ENCODE measurements at places on chromosomes 11 and 22.

DNA sequence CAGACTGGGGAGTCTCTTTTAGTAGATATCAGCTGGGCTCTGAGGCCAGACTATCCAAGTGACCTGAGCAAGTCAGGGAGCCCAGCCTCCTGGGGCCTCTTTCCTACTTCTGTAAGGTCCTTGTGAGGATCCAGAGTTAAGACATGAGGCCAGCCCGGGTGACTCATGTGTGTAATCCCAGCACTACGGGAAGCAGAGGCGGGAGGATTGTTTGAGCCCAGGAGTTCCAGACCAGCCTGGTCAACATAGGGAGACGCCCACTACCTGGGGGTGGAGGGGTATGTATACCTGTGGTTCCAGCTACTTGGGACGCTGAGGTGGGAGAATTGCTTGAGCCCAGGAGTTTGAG lies 36.9 kb upstream of the POLA2 start:
- DNase-seq = no peak

DNA sequence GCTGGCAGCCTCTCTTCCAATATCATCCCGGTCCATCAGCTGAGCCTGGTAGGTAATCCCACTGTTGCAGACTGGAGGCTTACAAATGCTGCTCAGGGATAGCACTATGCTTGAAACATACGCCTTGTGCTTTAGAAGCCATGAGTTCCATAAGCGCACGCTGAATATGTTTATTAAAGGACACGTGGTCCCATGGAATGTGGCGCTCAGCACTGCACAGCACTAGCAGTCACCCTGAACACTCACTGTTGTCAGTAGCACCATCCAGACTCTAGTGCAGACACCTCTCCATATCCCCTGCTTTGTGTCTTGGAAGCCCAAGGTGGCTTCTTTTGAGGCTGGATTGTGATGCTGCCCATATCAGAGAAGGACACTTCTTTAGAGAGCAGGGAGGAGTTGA lies 120.9 kb downstream of the MAML2 start:
- DNase-seq = no peak

DNA sequence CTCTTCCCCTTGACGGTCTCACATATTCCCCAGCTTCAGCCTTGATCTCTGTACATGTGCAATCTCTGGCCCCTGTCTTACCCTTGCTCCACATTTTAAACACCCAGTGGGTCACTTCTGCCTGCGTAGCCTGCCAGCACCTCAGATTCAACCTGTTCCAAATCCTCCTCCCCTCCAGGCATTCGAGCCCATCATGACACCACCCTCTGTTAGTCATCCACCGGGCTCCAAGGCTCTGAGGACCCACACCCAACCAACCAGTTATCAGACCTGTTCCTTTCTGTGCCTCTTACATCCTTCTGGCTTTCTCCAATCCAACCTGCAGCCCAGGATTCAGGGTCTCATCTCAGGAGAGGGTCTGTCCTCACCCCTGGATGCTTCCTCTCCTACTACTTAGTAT lies 119.8 kb upstream of the TBCEL start:
- no peak for DNase-seq

- no peak for DNase-seq
These were observed 47.9 kb upstream of the CCDC188 start for GRCh38 chr22:20198557-20199319.

DNA sequence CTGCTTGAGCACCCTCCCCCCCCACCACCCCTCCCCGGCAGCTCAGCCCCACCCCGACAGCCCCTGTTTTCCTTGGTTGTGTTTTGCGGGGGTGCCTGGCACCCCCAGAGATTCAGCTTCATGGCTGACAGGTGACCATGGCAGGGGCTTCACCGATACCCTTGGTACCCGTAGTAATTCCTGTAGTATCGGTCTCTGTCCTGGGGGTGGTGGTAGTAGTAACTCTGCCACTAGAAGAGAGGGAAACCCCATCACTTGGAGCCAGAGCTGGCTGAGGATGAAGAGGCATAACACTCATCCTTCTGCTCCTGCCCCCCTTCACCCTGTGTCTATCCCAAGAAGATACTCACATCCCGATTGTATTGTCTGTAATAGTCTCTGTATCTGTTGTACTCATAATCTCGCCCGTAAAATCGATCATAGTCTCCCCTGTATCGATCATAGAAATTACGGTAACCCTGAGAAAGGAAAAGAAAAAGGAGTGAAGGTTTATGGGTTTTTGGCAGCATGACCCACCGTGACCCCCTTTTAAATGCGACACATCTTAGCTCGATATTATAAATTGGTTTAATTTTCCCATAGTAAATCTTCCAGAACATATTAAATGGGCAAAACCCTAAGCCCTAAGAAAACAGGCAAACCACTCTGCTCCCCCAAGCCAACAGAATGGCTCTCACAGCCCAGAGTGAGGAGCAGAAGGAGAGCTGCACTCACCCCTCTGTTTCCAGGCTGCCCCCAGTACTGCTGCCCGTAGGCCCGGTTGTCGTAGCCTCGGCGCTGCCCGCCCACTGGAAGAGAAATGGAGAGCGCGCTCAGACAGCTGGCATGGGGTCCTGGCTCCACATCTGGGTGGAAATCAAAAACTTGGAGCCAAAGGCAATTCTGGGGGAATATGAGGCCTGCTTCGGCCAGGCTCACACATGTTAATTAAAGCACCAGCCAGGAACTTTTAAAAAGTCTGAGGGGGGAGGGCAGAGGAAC lies 8.0 kb downstream of the GNG3 start:
- DNase-seq = no peak

DNA sequence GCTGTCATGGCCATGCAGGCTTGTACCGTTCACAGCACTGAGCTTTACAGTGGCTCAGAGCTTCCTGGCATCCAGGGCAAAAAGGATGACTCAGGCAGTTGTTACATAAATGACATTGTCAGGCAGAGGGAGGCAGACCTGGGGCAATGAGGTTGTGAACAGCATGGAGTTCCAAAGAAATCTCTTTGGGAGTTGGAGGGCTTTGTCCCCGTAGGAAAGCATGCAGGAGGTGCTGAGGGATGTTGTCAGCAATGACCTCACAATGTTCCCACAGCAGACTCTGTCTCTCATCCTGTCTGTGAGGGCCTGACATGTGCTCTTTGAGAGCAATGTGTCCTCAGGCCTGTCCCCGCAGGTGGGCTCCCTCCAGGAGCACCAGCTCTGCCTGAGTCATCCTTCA lies 25.9 kb upstream of the PDE2A start:
- DNase-seq = no peak

DNA sequence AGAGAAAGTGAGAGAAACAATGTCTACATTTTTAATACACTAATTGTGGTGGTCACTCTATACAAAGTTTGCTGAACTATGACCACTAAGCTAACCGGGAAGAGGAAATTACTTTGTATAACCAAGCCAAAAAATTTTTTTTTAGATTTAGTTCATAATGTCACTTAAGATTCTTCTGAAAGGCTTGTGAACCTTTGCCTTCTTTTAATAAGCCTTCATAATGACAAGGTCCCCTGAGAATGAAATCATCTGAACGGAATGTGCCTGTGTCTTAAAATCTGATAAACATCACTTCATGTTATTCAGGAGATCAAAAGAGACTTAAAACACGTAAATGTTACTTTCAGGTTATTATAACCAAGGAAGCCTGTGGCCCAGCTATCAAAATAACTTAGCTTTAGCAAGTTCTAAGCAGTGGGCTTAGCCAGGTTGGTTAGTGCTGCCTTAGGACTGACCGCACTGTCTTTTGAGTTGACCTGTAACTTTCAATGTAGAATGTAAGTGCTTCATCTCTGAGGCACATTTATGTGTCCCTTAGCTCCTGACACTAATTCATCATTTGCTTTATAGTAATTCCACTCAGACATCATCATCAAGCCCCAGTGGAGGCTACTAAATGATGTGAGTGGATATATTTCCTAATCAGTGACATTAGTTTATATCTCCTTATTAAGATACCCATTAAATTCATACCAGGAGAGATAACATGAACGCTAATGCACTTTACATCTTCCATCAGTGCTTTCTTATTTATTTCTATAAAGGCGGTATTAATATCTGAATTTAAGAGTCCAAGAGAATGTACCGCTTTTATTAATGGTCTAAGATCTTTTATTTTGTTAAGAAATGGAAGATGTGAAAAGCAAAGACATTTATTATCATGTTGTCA lies 122.5 kb downstream of the WNT11 start:
- no peak for DNase-seq

GRCh38 chr11:134642206-134642605 lies 230.2 kb upstream of the B3GAT1 start:
- no peak for DNase-seq

- DNase-seq = no peak
These were observed 78.0 kb downstream of the CNTN5 start for GRCh38 chr11:99098751-99099150.

DNA sequence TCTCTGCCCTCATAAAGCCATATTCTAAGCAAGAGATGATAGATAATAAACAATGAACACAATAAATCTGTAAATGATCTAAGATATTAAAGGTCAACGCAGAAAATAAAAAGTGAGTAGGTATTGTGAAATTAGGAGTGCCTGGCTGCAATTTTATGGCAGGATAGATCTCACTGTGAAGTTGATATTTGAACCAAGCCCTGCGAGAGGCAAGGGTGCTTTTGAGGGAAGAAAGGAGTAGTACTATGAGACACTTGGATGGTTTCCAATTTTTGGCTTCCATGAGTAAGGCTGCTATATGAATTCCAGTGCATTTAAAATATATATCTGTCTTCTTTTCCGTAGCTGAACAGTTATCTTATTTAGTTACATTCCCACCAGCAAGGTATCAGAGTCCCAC lies 720.0 kb upstream of the CNTN5 start:
- DNase-seq = no peak

GRCh38 chr11:27395556-27396258 lies 32.7 kb upstream of the CCDC34 start:
- no peak for DNase-seq

DNA sequence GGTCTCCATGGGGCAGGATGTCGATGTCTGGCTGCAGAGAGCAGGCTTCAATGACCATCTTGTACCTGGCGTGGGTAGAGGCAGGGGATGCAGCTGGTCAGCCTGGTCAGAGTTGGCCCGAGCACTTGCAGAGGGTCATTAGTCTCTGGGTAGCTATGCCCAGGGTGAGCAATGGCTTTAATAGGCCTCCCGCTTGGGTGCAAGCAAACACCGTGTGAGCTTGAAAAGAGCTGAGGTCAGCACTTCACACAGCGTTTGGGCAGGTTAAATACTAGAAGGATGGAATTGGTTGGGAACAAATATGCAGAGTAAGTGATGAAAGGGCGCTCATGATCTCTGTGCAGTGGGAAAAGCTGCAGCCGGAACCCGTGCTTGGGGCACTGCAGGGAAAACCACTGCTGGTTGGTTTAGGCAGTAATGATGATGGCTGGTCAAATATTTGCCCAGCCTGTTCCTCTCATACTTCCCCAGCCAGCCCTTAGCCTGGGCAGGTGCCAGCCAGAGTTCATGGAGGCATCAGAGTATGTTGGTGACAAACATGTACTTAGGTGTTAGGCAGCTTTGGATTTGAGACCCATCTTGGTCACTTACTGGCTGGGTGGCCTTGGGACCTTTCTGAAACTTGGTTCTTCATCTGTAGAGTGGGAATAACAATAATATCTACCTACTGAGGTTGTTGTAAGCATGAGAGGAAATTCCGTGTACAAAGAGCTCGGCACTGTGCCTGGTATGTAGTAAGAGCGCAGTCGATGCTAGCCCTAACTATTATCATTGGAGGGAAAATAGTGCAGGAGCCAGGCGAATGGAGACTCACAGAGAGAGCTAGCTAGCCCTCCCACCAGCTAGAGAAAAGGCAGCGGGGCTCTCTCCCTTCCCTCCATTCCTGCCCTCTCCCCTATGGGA lies 25.2 kb upstream of the KCNJ11 start:
- DNase-seq = no peak

DNA sequence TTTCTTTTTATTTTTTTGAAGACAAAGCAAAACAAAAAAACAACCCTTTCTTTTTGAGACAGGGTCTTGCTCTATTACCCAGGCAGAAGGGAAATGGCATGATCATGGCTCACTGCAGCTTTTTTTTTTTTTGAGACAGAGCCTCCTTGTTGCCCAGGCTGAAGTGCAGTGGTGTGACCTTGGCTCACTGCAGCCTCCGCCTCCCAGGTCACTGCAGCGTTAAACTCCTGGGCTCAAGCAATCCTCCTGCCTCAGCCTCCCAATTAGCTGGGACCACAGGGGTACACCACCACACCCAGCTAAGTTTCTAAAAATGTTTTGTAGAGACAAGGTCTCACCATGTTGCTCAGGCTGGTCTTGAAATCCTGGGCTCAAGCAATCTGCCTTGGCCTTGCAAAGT lies 124.6 kb downstream of the ABTB2 start:
- no peak for DNase-seq

- DNase-seq = no peak
These were observed 23.9 kb downstream of the FADD start for GRCh38 chr11:70226967-70227366.

DNA sequence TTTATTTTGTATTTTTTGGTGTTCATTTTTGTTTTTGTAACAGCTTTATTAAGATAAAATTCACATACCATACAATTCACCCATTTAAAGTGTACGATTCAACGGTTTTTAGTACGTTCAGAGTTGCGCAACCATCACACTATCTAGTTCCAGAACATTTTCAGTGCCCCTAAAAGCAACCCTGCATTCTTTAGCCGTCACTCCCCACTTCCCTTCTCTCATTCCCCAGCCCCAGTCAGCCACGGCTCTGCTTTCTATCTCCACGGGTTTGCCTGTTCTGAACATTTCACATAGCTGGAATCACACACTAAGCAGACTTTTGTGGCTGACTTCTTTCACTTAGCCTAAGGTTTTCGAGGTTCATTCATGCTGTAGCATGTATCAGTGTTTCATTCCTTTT lies 9.6 kb upstream of the KCNQ1OT1 start:
- no peak for DNase-seq

GRCh38 chr22:46593211-46593681 lies 26.9 kb upstream of the GRAMD4 start:
- DNase-seq = no peak

DNA sequence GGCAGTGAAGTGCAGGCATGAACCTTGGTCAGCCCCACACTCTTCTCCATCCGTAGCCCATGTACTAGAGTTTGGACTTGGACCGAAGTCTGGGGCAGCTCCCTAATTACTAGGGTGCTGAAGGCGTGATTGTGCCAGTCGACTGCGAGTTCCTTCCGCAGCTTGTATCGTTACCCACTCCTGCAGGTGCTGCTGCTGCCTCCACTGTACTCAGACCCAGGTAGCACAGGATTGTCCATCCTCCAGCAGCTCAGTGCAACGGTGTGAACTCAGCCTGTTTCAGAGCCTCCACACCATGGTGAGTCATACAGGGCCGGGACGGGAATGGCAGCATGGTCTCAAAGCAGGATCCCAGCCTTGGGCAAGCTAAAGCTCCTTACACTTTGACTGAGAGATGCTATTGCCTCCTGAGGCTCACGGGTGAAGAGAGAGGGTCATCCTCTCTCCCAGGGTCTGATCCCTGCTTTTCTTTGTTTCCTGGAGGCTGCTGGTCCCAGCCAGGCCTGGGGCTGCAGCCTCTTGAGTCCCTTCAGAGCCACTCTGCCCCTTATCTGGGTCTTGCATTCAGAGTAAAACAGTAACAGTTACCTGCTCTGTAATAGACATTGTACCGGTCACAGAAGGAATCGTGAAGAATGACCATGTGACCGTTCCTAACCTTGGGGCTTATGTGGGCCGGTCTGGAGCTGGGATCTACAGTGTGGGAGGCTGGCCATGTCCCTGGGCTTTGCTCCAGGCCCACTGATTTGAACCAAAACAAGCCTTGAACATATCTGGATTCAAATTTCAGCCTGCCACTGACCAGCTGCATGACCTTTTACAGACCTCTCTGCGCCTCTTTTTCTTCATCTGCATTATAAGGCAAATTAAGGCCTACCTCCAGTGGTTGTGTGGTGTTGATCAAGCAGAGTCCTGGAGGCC lies 1.7 kb downstream of the TKFC start:
- DNase-seq = no peak

- DNase-seq = no peak
These were observed 342.7 kb downstream of the TENM4 start for GRCh38 chr11:79098146-79098545.

All from activated T-helper 1 cell treated with anti-CD3 and anti-CD28 coated beads, Interleukin-2, amount 50 U/mL, for 16 hours (primary cell).